ENCODE measurements at places on chromosomes 1 and 21.

GRCh38 chr1:1213345-1214265 is at the start of gene TNFRSF4:
TSS of gene TNFRSF4 (minus strand) at chr1:1214153. CDS start at chr1:1214127, 26 bp downstream.
- DNase-seq, result no peak

DNA sequence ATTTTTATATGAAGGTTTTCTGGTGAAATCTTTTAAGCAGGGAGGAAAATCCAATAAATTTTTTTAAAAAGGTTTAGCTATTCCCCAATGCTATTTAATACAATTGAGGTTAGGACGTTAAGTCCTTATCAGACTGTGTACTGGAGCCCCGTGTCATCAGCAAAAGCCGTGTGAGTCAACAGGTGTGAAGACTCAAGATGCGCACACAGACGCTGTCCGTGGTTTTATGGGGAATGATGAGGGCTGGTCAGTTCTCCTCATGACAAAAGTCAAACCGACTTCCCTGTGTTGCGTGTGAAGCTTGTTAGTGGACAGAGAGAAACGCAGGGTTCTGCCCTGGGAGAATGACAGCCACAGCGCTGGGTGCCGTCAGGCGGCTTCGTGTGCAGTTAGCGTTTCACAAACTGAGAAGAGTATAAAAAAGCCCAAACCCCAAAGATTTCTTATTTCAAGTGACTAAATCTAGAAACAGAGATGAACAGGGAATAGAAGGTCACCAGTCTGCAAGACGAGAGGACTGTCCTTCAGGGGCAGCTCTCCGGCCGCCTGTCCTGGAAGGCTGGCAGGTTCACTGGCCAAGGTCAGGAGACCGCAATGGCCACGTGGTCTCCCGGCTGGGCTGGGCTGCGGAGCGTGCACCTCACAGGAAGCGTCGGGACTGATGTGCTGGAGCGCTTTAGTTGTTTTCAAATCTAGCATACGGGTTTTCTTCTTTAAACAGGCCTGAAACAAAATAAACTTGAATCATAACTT is 22.4 kb downstream of the PTTG1IP start:
- no peak for DNase-seq

DNA sequence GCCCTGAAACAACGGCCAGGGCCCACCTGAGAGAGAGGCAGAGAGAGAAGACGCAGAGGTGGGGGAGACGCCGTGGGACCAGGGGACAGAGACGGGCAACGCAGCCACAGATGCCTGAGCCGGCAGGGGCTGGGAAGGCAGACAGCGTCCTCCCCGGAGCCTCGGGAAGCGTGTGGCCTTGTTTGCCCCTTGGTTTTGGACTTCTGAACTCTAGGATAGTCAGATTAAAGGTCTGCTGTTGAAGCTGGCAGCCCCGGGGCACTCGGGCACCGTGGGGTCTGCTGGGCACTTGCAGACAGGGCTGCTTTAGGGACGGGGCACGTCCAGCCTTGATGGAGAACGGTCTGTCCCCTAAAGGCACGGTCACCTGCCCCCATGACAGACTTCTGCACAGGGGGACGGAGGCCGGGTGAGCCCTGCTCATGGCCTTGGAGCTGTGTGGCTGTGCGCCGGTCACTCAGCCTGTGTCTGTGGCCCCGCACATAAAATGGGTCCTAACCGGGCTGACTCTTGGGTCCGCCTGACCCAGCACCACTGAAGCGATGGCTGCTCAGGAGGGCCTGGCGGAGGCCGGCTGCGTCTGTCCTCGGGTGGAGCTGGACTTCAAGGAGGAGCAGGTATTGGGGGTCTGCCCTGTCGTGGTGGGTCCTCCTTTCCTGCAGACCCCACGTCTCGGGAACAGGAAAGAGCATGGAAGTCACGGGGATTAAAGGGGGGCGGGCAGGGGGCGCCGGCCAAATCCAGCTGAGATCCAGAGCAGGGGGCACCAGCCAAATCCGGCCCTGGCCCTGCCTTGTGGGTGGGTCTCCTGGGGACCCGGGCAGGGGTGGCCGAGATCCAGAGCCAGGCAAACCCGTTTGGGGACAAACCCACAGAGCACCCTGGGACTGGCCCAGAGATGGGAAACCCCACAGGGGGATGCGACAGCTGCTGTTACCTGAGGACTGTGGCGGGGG is 9.6 kb upstream of the RNF223 start:
- DNase-seq, result no peak

GRCh38 chr1:118102445-118102844 is 82.6 kb downstream of the SPAG17 start:
- DNase-seq, result no peak

GRCh38 chr21:29149808-29150425 is 19.5 kb downstream of the MAP3K7CL start:
- DNase-seq, result no peak

GRCh38 chr1:109621379-109622136 is 1.9 kb downstream of the AMPD2 start:
- DNase-seq, result no peak

GRCh38 chr1:214500340-214501055 is 50.9 kb downstream of the PTPN14 start:
- no peak for DNase-seq

DNA sequence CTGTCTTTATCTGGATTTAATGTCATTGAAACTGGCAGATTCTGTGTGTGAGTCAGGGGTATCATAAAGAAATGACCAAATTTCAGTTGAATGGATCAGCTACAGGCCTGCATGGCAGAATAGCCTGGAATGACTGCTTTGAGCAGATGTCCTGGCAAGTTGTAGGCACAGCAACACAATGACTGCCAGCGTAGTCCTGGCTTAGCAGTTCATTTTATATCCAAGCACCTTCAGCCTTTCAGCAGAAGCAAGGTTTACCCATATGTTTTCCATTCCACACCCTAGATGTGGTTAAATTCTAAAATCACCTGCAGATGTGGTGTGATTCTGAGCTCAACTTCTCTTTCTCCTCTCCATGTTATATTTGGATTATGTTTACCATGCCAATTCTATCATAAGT is 22.3 kb upstream of the PTGFR start:
- no peak for DNase-seq

DNA sequence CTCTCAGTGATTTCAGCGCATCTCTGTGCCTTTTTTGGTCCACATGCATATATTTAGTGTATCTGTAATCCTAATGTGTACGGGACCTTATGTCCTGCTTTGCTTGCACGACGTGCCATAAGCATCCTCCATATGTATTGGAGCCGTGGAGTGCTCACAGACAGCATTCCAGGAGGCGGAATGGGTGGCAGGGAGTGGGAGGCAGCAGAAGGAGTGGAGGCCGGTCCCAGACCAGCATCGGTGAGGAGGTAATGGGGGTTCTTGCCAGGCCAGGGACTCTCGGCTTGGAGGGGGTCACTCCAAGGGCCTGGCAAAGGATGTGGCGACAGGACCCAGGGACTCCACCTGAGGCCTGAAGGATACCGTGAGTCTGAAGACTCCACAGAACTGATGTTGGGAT is 185.0 kb downstream of the CAMTA1 start:
- DNase-seq, result no peak

- no peak for DNase-seq
Observed at GRCh38 chr1:156126630-156127534, 12.4 kb downstream of the LMNA start.

DNA sequence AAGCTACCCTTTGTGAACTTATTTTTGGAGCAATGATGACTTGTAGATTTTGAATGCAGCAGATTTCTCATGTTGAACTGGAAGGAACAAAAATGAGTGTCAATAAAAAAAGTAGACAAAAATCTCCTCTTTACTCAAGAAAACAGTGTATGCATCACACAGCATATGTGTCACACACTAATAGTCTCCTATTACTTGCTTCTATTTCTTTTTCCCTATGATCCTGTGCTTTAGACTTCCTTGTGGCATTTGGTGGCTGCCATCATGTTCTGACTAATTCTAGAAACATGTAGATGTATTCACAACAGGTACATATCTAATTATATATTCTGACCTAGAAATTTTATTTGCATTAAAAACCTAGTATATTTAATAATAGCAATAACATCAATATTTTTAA is 14.3 kb downstream of the RC3H1 start:
- no peak for DNase-seq

Measured in mucosa of gallbladder (tissue), 1 donor.